ENCODE measurements at places on chromosomes 6 and 20.

- DNase-seq: no peak
Measured at GRCh38 chr6:110999634-111000270, 17.9 kb downstream of the RPF2 start.

DNA sequence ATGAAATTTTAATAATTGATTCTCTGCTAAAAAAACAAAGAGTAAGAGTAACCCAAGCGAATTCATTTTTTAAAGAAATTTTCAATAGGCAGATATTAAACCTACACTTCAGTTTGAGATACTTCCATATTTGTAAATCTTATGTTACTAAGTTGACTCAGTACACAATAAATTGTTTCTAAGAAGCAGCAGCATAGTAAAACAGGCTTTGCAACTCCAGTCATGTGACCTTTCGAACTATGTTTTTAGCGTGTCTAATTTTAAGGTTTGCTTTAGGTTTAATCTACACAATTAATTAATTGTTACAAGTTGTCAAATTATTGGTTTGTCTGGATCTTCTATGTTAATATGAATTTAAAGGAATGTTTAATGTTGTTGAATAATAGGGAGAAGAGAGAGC lies 708.9 kb upstream of the CITED2 start:
- DNase-seq: no peak

- no peak for DNase-seq
Measured at GRCh38 chr20:54623991-54624569, 148.7 kb downstream of the DOK5 start.

GRCh38 chr6:91490671-91491301 lies 903.9 kb upstream of the MAP3K7 start:
- no peak for DNase-seq

Measured in NCI-H1930 (cell line).